ENCODE measurements at places on chromosomes 16 and 17. TPM values are rescaled to one million over a fixed set of nuclear protein-coding genes. Genes with fewer than 3 reads are reported as not detected.
A peak's percentile ranks its signal among the peaks of the same experiment; 100 is the strongest.

- peaks cover 5% of the 10 kb centered on the region for H3K4me1 ChIP-seq
- no peak overlapping the region for H3K4me3 ChIP-seq
- H3K27me3 ChIP-seq: no peaks in the 10 kb centered on the region
- no peak overlapping the region for H3K27ac ChIP-seq
- DNase-seq: peak; percentile 45
These were observed 10.5 kb downstream of the VASN start for GRCh38 chr16:4381935-4382794.

Gene C1QTNF8
- total RNA-seq: 0.20 TPM

DNA sequence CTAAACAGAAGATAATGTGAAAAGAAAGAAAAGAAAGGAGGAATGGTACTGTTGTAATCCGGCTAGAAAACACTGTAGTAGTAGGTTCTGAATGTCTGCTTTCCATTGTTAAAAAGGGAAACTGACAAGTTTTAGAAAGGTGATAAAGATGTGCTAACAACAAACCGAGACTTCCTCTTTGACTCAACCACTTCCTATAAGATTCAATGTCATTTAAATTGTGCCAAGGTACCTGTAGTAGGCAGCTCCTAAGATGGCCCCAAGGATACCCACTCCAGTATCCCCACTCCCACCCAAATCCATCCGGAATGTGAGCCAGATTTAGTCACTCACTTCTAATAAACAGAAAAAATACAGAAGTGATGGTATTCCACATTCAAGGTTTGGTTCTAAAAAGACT, 31.2 kb downstream of the XYLT1 start:
- no peak overlapping the region for H3K27ac ChIP-seq
- H3K27me3 ChIP-seq: peaks cover 24% of the 10 kb centered on the region
- no peaks in the 10 kb centered on the region for H3K36me3 ChIP-seq
- H3K4me1 ChIP-seq: peaks cover 5% of the 10 kb centered on the region
- no peak for DNase-seq
- H3K4me3 ChIP-seq: no peak overlapping the region

Gene KRTAP4-1
- not detected for total RNA-seq

Gene CPHXL2
- not detected for total RNA-seq

Gene RPS2
- total RNA-seq: 3,578 TPM

- H3K4me3 ChIP-seq: no peak overlapping the region
- H3K36me3 ChIP-seq: no peaks in the 10 kb centered on the region
These were observed 19.2 kb upstream of the HOXB13 start for GRCh38 chr17:48747445-48748363.

Gene MSLN
- total RNA-seq: 0.18 TPM
